ENCODE measurements at places on chromosomes 12 and 14.

- DNase-seq, result no peak
These were observed 35.9 kb upstream of the FOS start for GRCh38 chr14:75242546-75243273.

- no peak for DNase-seq
These were observed 203.5 kb downstream of the ATXN7L3B start for GRCh38 chr12:74741112-74741511.

DNA sequence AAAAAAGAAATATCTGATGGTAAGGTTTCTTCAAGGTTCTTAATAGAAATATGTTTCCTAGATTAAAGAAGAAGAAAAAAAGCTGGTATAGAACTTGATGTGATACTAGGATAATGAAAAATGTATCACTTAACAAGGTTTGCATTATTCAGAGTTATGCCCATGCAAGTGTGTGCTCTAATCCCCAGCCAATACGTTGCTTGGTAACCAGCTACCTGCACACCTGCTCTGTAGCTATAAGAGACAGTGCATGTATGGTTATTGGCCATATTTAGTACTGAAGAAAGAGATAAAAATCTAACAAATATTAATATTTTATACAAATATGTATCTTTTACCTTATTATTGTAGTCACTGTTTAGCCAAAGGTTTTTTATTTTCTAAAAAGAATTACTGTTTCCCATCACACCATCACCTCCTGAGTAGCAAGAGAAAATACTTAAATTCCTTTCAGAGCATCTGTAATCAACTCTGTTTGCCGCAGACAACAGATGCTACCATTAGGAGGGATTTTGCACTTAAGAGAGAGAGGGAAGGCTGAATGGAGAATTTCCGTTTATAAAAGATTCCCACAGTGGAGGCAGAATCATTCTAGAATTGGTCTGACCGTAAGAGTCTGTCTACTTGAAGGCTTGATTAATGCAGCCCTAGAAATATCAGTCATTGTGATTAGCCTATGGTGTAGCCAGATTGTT, 115.6 kb downstream of the NEDD1 start:
- no peak for DNase-seq

DNA sequence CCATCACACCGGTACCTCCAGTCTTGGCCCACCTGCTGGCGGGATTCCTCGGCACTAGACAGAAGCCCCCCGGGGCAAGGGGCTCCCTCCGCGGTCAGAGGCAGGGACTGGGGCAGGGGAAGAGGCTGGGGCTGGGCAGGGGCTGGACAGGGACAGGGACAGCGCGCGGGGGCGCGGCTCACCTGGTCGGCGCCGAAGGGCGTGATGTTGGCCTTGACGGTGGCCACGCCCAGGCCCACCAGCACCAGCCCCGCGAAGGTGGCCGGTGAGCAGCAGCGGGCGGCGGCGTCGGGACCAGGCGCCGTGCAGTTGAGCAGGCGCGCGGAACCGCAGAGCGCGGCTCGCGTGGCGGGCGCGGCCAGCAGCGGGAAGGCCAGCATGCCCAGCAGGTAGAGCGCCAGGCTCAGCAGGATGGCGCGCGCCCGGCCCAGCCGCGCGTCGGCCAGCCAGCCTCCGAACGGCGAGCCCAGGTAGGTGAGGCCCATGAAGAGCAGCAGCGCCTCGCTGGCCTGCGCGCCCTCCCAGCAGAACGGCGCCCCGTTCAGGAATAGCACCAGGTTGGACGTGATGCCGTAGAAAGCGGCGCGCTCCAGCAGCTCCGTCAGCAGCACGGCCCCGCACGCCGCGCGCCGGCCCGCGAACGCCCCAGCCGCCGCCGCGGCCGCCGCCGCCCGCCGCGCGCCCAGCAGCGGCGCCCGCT, 392 bp downstream of the SLC15A4 start:
- DNase-seq, result no peak

GRCh38 chr14:94636744-94637412, 24.7 kb downstream of the SERPINA3 start:
- DNase-seq, result no peak

GRCh38 chr14:21087294-21088091, 11.0 kb downstream of the ZNF219 start:
- peak; percentile 31 for DNase-seq

- DNase-seq, result no peak
These were observed 26.8 kb downstream of the BCAT1 start for GRCh38 chr12:24922090-24922489.

- no peak for DNase-seq
These were observed at the start of gene ASCL1 for GRCh38 chr12:102957339-102958050. Gene ASCL1, plus strand, starts transcription at chr12:102957674. Its CDS starts 571 bp downstream, at chr12:102958245.

DNA sequence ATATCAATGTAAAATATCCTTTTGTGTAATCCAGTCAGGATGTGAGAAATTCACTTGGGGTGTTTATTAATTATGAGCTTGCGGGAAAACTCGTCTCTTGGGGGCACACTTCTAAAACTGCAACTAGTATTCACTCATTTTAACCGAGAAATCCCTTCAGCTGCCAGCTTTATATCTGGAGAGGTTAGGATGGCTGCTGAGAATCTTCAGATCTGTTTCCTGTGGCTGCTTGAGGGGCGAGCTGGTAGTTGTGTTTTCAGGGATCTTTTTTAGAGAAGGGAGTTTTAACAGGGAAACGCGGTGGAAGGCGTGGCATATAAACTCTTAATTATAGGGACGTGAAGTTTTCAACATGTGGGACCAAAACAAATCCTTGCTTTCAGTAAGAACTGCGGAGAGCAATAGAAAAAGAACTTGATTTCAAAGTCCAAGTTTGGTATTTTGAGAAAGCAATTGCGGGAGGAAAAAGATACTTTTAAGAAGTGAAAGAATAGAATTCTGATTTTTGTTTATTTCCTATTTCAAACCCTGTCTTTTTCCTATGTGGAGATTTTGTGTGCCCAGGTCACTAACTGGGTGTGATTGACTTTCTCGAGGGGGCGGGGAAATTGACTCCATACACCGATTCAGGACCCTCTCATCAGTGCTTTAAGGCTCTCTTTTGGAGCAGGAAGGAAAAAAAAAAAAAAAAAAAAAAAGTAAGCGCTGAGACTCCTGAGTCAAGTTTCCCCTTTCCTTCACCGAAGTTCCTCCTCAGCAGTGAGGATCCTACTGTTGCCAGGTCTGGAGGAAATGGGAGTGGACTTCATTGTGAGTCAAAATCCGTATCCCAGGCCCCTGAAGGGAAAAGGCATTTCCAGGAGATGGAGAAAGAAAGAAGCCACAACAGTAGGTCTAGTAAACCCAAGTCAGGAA, 1.1 kb downstream of the PPFIBP1 start:
- DNase-seq, result no peak

GRCh38 chr12:41940571-41940970, 204.1 kb downstream of the GXYLT1 start:
- no peak for DNase-seq

DNA sequence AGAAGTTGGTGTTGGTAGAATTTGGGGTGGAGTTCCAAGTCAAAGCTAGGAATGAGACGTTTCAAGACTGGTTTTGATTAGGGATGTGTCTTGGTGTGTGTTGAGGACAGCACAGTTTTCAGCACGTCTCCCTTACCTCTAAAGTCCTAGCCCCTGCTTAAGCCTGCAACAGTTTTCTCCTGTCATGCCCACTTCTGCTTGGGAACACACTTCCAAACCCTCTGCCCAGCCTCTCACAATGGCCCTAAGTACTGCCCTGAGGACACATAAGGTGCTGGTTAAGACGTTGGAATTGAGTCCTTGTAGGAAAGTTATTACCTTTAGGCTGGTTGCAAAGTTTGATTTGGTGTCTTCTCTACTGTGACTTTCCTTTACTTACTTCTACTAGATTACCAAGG, 710 bp upstream of the BMAL2 start:
- no peak for DNase-seq

GRCh38 chr14:22850944-22851764, 14.8 kb downstream of the MMP14 start:
- no peak for DNase-seq

GRCh38 chr14:22845821-22846625, 9.6 kb downstream of the MMP14 start:
- DNase-seq, result no peak

DNA sequence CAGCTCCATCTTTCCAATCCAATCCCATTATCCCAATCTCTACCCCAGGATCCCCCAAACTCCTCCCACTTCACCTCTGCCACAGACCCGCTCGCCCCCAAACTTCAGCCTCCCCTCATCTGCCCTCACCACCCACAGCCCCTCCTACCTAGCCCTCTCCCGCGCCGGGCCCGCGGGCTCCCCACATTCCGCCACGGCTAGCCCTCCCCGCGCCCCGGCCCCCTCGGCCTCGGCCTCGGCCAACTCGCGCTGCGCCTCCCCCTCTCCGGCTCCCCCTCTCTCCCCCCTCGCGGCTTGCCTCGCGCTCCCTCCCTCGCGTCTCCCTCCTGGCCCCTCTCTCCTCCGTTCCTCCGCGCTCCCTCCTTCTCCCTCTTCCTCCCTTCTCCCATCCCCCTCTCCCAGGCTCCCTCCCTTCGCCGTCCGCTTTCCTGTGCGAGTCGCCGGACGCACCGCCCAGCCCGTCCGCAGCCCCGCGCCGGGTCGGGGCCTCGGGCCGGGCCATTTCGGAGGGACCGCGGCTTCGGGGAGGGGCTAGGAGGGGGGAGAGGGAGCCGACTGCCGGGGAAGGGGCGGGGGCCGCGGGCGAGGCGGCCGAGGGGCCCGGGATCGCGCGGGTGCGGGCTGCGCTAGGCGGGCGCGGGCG, at the start of gene ATN1:
TSS of gene ATN1 (plus strand) at position 581 of the 643 bp plus-strand sequence. CDS start 6,043 bp downstream, outside the sequence.
- no peak for DNase-seq

DNA sequence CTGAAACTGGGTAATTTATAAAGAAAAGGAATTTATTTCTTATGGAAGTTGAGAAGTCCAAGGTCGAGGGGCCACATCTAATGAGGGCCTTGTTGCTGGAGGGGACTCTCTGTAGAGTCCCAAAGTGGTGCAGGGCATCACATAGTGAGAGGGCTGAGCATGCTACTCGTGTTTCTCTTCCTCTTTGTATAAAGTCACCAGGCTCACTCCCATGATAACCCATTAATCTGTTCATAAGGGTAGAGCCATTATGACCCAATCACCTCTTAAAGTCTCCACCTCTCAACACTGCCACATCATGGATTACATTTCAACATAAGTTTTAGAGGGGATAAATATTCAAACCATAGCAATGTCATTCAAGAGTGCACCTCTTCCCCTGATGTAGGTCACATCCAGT, 79.1 kb upstream of the ATP2B1 start:
- DNase-seq, result no peak

DNA sequence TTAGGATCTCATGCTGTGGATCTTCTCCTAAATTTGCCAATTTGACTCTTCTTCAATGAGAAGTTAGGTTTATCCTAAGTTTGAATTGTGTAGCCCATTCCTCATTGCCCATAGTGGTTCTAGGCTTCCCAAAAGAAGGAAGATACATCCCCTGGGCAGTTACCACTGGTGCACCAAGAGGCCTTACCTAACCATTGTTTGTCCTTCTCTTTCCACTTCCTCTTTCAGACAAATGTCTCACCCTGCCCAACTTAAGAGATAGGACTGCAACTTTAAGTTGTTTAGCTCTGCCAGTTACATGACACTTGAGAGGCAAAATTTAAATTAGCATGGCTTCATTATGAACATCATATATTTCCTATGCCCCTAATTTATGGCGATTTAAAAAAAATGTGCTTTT, 9.4 kb upstream of the KCNH3 start:
- no peak for DNase-seq

DNA sequence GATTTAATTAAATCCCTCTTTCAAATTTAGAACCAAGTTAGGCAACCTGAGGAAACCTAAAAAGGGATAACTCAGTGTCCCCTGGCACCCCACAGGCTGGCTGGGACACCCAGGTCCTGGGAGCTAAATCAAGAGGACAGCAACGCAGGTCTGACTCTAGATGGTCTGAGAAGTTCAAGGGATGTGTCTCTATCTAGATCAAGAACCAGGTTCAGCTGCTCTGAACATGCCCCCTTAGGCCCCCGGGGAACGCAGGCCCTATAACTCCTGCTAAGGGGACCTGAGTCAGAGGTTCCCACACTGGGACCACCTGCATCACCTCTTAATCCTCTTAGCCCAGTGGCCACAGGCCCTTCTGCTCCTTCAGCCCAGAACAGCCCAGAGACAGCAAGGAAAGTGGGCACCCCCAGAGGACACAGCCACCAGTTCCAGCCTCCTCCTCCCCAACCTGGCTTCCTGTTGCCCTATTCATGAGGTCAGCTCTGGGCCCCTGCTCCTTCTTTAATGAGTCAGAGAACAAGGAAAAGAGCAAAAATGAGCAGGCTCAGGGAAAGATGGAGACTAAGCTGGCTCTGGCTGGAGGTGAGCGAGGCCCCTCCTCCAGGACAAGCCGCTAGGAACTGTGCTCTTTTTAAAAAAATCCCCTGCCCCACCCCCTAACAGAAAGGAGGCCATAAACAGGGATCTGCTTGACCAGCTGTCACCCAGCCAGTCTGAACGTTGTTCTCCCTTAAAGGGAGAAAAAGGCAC, 10.8 kb downstream of the PITPNM2 start:
- DNase-seq, result no peak

GRCh38 chr12:3342051-3342450, 149.0 kb upstream of the PRMT8 start:
- no peak for DNase-seq

- DNase-seq, result no peak
These were observed 5.8 kb downstream of the RAB21 start for GRCh38 chr12:71760471-71760870.

DNA sequence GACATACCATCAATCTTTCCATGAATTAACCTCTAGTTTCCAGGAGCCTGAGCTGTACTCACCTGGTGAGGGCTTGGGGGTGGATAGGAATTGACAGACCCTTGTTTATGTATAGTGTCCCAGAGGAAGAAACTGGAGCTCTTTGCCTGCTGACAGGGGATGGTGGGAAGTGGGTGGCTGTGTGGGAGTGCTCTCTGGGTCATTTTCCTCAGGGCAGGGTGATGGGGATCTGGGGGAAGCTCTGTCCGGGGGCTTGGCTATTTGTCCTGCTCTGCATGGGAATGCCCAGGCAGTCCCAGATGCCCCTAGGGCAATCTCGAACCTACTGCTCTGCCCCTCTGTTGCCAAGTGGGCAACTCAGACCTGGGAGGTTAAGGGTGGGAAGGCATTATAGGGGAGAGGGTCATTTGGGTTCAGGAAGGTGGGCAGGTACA, 21.8 kb upstream of the DHRS2 start:
- DNase-seq, result no peak

GRCh38 chr14:99628887-99629618, 15.9 kb upstream of the HHIPL1 start:
- DNase-seq, result peak; percentile 37

- no peak for DNase-seq
These were observed 34.7 kb downstream of the GPR19 start for GRCh38 chr12:12661086-12661856.

Measured in activated T-cell treated with anti-CD3 and anti-CD28 coated beads for 4 hours (primary cell).